Activated CD4-positive, alpha-beta memory T cell treated with anti-CD3 and anti-CD28 coated beads for 36 hours (primary cell): ENCODE measurements at places on chromosomes 5 and 9. TPM values are rescaled to one million over a fixed set of nuclear protein-coding genes. Genes with fewer than 3 reads are reported as not detected.

Gene ADAMTS19
- not detected for total RNA-seq

Gene PCDHGB1
- not detected for total RNA-seq

Gene ORM2
- not detected for total RNA-seq

Gene JAK2
- total RNA-seq, result 25.5 TPM

Gene IFNB1
- total RNA-seq, result 0.26 TPM

Gene HCN1
- total RNA-seq, result not detected

Gene C5orf58
- not detected for total RNA-seq

Gene ADAMTSL2
- total RNA-seq, result 0.05 TPM

Gene FAM219A
- 13.3 TPM for total RNA-seq

Gene SPATA31C1
- not detected for total RNA-seq

Gene PMPCA
- 108 TPM for total RNA-seq

Gene SARDH
- total RNA-seq, result 6.5 TPM

Gene F2RL1
- total RNA-seq, result 2.3 TPM

Gene SHOC1
- not detected for total RNA-seq

Gene SPINK6
- not detected for total RNA-seq

Gene PDCD1LG2
- 0.73 TPM for total RNA-seq

Gene ANKRD34B
- total RNA-seq, result not detected

Gene EQTN
- total RNA-seq, result not detected

Gene PCDHA9
- total RNA-seq, result not detected

Gene ZBED3
- 1.2 TPM for total RNA-seq

Gene INSYN2B
- not detected for total RNA-seq

Gene UBTD2
- 4.6 TPM for total RNA-seq

Gene IFNA13
- not detected for total RNA-seq

Gene SYK
- not detected for total RNA-seq

Gene KCNV2
- total RNA-seq, result not detected

Gene OLFM1
- total RNA-seq, result not detected

Gene PCDHGC5
- total RNA-seq, result not detected

Gene GRIA1
- not detected for total RNA-seq

Gene ADRB2
- total RNA-seq, result 0.36 TPM

Gene SPATA9
- total RNA-seq, result not detected

Gene NNT
- 96.6 TPM for total RNA-seq

Gene CMYA5
- total RNA-seq, result 0.26 TPM

Gene NOL8
- 47.1 TPM for total RNA-seq

Gene TOR4A
- 6.8 TPM for total RNA-seq

Gene RGS7BP
- total RNA-seq, result not detected

Gene NME5
- not detected for total RNA-seq

Gene MTAP
- total RNA-seq, result 62.3 TPM

Gene SLC6A18
- not detected for total RNA-seq

Gene HACD4
- 1.9 TPM for total RNA-seq

Gene SLC46A2
- total RNA-seq, result not detected

Gene GFPT2
- total RNA-seq, result 0.15 TPM

Gene BTNL3
- total RNA-seq, result not detected

Gene INSL4
- not detected for total RNA-seq

Gene SLC25A2
- 0.31 TPM for total RNA-seq

Gene PRR16
- not detected for total RNA-seq

Gene SLC28A3
- 0.99 TPM for total RNA-seq

Gene DDX41
- 143 TPM for total RNA-seq

Gene FBP2
- not detected for total RNA-seq

Gene NR4A3
- total RNA-seq, result 11.9 TPM

Gene PTPDC1
- 4.4 TPM for total RNA-seq

Gene LCN9
- total RNA-seq, result not detected

Gene TMEFF1
- total RNA-seq, result 0.95 TPM

Gene GABRA6
- total RNA-seq, result not detected
